Cerebellar cortex (tissue), 1 donor: ENCODE measurements at places on chromosomes 2 and 18.

- no peak for DNase-seq
Observed at GRCh38 chr2:226050822-226051221, 651.3 kb downstream of the NYAP2 start.

DNA sequence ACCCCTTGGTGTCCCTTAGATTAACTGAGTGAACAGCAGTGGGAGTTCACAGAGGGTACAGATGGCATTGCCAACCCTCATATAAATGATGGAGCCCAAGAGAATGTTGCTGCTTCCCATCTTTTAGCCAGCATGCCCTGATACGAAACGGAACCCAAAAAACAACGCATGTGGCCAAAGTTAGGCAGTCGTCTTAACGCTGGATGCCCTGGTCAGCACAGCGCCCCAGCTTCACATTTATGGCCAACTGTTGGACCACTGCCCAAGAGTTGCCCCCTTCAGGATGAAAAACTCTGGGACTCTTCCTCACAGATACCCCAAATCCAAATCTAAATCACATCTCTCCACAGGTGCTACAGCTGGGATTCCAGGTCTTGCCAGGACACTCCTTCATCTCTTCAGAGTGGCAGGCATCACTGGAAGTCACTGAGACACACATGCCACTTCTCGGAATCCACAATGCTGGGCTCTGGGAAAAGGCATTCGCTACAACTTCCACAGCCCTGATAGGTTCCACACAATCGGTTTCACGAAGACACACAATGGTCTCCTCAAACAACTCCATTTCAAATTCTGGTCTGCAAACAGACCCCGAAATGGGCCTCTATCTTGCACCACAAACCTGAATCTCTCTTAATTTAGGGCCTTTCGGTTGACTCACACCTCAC lies 44.6 kb downstream of the LONRF2 start:
- DNase-seq: no peak

- DNase-seq: no peak
Observed at GRCh38 chr2:1571477-1572417, 158.5 kb downstream of the TPO start.

DNA sequence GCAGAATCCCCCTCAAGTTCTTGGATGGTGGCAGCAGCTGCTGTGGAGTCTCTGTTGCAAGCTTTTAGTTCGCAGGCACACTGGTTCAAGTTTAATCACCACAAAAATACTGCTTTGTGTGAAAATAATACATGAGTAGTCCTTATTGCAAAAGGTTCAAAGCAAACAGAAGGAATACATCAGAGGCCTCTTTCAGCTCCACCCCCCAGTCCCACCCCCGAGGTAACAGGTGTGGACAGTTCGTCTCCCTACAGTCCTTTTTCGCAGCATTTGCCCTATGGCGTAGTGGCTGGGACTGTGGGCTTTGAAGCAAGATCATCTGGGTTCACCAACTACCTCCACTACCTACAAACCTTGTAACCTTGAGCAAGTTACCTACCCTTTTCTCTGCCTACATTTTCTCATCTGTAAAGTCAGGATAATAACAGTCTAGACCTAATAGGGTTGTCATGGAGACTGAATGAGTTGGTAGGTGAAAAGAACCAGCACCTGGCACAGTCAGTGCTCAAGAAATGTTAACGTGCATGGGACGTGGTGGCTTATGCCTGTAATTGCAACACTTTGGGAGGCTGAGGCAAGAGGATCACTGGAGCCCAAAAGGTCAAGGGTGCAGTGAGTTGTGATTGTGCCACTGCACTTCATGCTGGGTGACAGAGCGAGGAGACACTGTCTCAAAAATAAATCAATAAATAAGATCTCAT lies 61.7 kb downstream of the TCF7L1 start:
- DNase-seq: no peak

GRCh38 chr2:178229927-178230326 lies 35.6 kb downstream of the OSBPL6 start:
- DNase-seq: no peak

GRCh38 chr2:27803046-27803445 lies 31.5 kb downstream of the MRPL33 start:
- no peak for DNase-seq

DNA sequence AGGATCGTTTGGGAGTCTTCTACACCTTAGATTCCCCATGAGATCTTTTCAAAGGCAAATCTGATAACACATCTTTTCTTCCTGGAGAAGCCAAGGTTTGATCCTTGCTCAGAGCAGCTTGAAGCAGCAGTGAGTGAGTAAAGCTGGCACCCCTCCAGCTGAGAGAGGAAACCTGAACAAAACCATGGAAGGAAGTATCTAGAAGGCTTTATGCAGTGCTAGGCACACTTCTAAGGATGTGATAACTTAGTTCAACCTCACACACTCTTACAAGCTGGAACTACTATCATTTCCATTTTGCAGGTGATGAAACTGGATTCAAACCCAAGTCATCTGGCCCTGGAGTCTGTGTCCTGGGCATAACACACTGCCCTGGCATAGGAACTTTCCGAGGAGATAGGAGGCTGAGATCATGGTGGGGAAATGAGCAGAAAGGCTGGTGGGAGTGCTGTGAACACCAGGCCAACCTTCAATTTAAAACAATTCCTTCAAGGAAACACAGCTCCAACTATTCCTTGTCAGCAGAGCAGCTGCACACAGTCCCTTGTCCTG lies 71.2 kb downstream of the CTAGE1 start:
- DNase-seq: no peak

- no peak for DNase-seq
Observed at GRCh38 chr2:127678531-127678930, 3.2 kb upstream of the LIMS2 start.

DNA sequence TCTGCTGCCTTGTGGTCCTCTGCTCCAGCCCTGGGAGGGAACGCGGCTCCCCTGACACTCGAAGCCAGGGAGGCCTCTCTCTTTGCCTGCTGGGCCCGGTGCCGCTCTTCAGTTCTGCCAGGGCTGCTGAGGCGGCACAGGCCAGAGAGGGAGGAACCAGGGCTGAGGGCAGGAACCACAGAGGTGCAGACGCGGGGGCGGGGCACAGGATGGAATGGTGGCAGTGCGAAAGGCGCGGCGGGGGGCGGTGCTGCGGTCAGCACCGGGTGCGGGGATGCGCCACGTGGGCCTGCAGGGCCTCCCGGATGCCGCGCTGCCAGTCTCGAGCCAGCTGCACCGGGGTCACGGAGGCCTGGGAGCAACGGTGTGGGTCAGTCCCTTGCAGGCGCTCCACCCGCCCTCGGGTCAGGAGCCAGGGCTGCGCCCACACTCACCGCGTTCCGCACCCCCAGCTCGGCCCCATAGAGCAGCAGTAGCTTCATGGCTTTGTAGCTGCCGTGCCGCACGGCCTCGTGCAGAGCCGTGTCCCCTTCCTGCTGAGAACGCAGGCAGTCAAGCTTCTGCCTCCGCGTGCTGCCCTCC lies 4.4 kb downstream of the ANKRD23 start:
- DNase-seq: no peak

DNA sequence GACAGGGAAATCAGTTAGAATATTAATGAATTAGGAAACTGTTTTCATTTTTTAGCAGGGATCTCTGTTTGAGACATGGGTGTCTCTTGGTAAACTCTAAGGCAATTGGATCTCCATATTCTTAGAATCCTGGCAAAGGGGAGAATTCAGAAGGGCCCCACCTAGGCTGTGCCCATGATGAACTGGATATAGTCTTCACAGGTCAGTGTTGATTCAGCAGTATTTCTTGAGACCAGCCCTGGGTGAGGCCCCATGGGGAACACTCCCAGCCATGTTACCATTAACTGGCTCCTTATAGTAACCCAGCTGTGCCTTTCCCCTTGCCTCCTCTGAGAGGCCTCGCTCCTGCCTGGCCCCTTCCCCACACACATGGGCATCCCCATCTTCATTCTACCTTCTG lies 76.7 kb downstream of the TCF7L1 start:
- DNase-seq: no peak

GRCh38 chr2:225274751-225275150 lies 124.8 kb upstream of the NYAP2 start:
- no peak for DNase-seq

GRCh38 chr2:235024931-235025773 lies 73.3 kb downstream of the SH3BP4 start:
- peak; percentile 79 for DNase-seq
